Immature natural killer cell (primary cell): ENCODE measurements at places on chromosomes 6 and 20. TPM values are rescaled to one million over a fixed set of nuclear protein-coding genes. Genes with fewer than 3 reads are reported as not detected.

HLA-DPA1 gene
- 252 TPM for polyA plus RNA-seq

DNA sequence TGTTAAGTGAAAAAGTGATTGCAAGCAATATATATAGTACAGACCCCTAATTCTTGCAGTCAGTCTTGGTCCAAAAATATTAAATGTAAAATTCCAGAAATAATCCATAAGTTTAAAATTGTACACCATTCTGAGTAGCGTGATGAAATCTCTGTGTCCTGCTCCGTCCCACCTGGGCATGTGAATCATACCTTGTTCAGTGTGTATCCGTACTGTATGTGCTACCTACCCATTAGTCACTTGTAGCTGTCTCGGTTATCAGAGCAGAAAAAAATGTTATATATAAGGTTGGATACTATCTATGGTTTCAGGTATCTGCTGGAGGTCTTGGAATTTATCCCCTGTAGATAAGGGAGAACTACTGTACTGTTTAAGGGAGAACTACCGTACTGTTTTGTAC is 16.3 kb downstream of the IRAK1BP1 start:
- peaks cover 9% of the 10 kb centered on the region for H3K36me3 ChIP-seq
- H3K4me1 ChIP-seq = no peaks in the 10 kb centered on the region
- no peak overlapping the region for H3K4me3 ChIP-seq
- H3K27ac ChIP-seq = no peak overlapping the region
- no peaks in the 10 kb centered on the region for H3K27me3 ChIP-seq

DNA sequence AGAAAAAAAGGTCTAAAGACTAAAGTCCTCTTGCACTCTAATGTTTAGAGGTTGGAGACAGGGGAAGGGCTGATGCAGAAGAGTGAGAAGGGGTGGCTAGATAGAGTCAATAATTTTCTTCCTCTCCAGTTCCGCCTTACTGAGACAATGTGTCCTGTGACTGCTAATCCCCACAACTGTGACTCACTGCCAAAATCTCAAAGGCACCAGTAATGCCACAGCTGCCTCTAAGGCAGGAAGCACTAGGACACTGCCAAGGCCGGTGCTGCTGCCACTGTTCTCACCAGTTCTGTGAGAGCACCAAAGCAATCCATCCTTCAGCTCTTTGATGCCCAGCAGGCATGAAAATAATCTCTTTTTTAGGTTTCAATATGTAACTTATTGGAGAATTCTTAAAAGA is 701.9 kb upstream of the MAP3K7 start:
- peaks cover 2% of the 10 kb centered on the region for H3K27me3 ChIP-seq
- no peaks in the 10 kb centered on the region for H3K36me3 ChIP-seq
- no peaks in the 10 kb centered on the region for H3K4me1 ChIP-seq

SPTLC3 gene
- polyA plus RNA-seq = 1.4 TPM

AGER gene
- 0.57 TPM for polyA plus RNA-seq

- no peak overlapping the region for H3K27ac ChIP-seq
- H3K4me1 ChIP-seq = no peaks in the 10 kb centered on the region
- no peaks in the 10 kb centered on the region for H3K36me3 ChIP-seq
- no peak overlapping the region for H3K4me3 ChIP-seq
These were observed 244.2 kb downstream of the RFPL4B start for GRCh38 chr6:112591329-112591728.

- no peaks in the 10 kb centered on the region for H3K36me3 ChIP-seq
- peaks cover 5% of the 10 kb centered on the region for H3K27me3 ChIP-seq
- H3K4me1 ChIP-seq = no peaks in the 10 kb centered on the region
- DNase-seq = no peak
These were observed 209.2 kb downstream of the ANKRD60 start for GRCh38 chr20:58019027-58019849.

- H3K4me1 ChIP-seq = no peaks in the 10 kb centered on the region
- H3K4me3 ChIP-seq = no peak overlapping the region
- H3K36me3 ChIP-seq = no peaks in the 10 kb centered on the region
- no peak for DNase-seq
- H3K27ac ChIP-seq = no peak overlapping the region
These were observed 76.7 kb upstream of the C20orf144 start for GRCh38 chr20:33585413-33585812.

- H3K4me3 ChIP-seq = no peak overlapping the region
- no peak for DNase-seq
- peaks cover 20% of the 10 kb centered on the region for H3K4me1 ChIP-seq
- no peaks in the 10 kb centered on the region for H3K36me3 ChIP-seq
- no peak overlapping the region for H3K27ac ChIP-seq
- peaks cover 7% of the 10 kb centered on the region for H3K27me3 ChIP-seq
These were observed 215.0 kb downstream of the SYNDIG1 start for GRCh38 chr20:24684421-24684871.

GRCh38 chr20:46539113-46539512 is 11.3 kb downstream of the OCSTAMP start:
- H3K4me3 ChIP-seq = no peak overlapping the region
- H3K27me3 ChIP-seq = no peaks in the 10 kb centered on the region
- DNase-seq = no peak
- no peaks in the 10 kb centered on the region for H3K4me1 ChIP-seq

DNA sequence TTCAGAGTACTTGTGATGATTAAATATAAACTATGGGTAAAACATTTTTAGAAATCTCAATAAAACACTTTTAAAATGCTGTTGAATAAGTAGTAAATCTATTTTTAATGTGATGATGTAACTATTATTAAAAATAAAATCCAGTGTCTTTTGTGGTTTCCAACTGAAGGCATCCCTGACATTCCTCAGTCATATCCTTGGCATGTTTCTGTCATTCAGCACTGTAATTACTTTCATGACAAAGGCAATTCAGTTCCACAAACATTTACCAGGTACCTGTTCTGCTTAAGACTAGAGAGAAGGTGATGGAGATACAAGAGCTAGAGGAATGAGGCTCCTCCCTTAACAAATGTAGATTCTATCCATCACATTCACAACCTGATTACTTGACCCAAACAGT is 518.7 kb upstream of the MAP3K7 start:
- H3K4me3 ChIP-seq = no peak overlapping the region
- H3K27me3 ChIP-seq = peaks cover 2% of the 10 kb centered on the region
- H3K36me3 ChIP-seq = no peaks in the 10 kb centered on the region
- H3K4me1 ChIP-seq = no peaks in the 10 kb centered on the region
- no peak for DNase-seq

DNA sequence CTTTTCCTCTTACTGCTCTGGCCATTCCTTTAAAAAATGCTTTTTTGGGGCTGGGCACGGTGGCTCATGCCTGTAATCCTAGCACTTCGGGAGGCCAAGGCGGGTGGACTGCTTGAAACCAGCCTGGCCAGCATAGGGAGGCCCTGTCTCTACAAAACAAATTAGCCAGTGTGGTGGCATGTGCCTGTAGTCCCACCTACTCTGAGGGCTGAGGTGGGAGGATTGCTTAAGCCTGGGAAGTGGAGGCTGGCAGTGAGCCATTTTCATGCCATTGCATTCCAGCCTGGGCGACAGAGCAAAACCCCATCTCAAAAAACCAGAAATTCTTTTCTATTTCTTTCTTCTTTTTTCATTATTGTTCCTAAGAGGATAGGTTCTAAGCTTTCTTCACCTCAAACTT is 36.9 kb upstream of the RNF144B start:
- DNase-seq = no peak
- H3K27me3 ChIP-seq = peaks cover 3% of the 10 kb centered on the region
- no peaks in the 10 kb centered on the region for H3K36me3 ChIP-seq
- H3K27ac ChIP-seq = no peak overlapping the region
- no peaks in the 10 kb centered on the region for H3K4me1 ChIP-seq

GRCh38 chr6:143545165-143545564 is 33.6 kb upstream of the FUCA2 start:
- peaks cover 5% of the 10 kb centered on the region for H3K27me3 ChIP-seq
- peak overlapping the region; percentile 59 for H3K4me3 ChIP-seq
- H3K27ac ChIP-seq = peak overlapping the region; percentile 59
- H3K36me3 ChIP-seq = no peaks in the 10 kb centered on the region

- H3K27me3 ChIP-seq = no peaks in the 10 kb centered on the region
- no peak overlapping the region for H3K27ac ChIP-seq
- peaks cover 2% of the 10 kb centered on the region for H3K4me1 ChIP-seq
- H3K36me3 ChIP-seq = peaks cover 48% of the 10 kb centered on the region
- H3K4me3 ChIP-seq = no peak overlapping the region
These were observed 26.6 kb downstream of the ZNF133 start for GRCh38 chr20:18314786-18315406.

CCM2L gene
- not detected for polyA plus RNA-seq

GRCh38 chr20:38789503-38790199 is 15.8 kb upstream of the PPP1R16B start:
- no peak for DNase-seq

SLC35D3 gene
- polyA plus RNA-seq = not detected

- H3K4me1 ChIP-seq = no peaks in the 10 kb centered on the region
- H3K27ac ChIP-seq = no peak overlapping the region
- DNase-seq = no peak
- no peaks in the 10 kb centered on the region for H3K36me3 ChIP-seq
These were observed 98.0 kb downstream of the DACT2 start for GRCh38 chr6:168221497-168222079.

- H3K27me3 ChIP-seq = peaks cover 4% of the 10 kb centered on the region
- no peak overlapping the region for H3K4me3 ChIP-seq
- H3K27ac ChIP-seq = no peak overlapping the region
- no peaks in the 10 kb centered on the region for H3K4me1 ChIP-seq
These were observed 165.7 kb downstream of the ZNF217 start for GRCh38 chr20:53427951-53428350.

DNA sequence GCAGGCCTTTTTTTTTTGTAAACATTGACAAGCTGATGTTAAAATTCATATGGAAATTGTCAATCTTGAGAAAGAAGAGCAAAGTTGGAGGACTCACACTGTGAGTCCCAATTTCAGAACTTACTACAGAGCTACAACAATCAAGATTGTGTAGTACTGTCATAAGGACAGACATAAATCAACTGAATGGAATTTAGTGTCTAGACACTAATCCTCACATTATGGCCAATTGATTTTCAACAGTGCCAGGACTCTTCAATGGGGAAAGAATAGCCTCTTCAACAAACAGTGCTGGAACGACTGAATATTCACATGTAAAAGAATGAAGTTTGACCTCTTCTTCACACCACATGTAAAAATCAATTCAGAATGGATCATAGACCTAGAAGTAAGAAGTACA is 60.8 kb downstream of the TGM2 start:
- H3K4me1 ChIP-seq = no peaks in the 10 kb centered on the region
- H3K4me3 ChIP-seq = no peak overlapping the region
- no peaks in the 10 kb centered on the region for H3K36me3 ChIP-seq
- no peak overlapping the region for H3K27ac ChIP-seq
- H3K27me3 ChIP-seq = peaks cover 6% of the 10 kb centered on the region

DNA sequence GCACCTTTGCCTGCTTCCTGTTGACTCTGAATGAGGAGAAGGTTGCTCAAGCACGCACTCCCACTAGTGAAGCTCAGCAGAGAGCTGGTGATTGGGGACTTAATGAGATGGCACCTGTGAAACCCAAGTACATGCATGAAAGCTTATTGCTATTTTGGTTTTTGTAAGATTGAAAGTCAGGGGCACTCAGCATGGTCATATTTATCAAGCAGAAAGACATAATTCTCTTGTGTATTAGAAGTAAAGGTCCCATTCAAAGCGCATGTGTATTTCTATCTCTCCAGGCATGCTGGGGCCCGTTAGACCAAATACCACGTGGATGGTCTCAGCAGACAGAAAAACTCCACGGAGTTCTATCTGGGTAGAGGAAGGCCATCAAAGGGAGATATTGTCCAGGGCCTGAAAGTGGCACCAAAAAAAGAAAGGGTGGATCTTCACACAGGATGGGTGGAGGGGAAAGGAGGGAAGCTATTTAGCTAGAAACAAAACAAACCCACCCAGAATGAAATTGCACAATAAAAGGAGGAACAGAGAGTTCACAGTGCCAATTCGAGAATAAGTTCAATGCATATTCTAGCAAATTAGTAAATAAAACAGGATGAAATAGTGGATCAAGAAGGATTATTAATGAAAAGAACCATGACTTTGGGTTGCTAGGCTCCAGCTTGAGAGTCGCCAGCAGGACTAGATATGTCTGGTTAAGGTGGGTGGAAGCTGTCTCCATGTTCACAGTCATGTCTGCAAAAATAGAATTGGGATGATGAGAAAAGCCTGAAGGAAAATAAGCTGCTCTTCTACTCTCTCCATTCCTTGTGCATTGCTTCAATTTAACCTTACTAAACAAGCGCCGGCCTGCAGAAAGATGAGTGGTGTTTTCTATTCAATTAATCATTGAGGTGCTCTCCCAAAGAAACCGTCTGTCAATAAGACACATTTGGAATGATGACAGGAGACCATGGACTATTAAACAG is 224.9 kb upstream of the DTNBP1 start:
- no peak for DNase-seq
- peaks cover 1% of the 10 kb centered on the region for H3K27me3 ChIP-seq
- peak overlapping the region; percentile 7 for H3K4me3 ChIP-seq
- no peaks in the 10 kb centered on the region for H3K36me3 ChIP-seq
- peak overlapping the region; percentile 89 for H3K27ac ChIP-seq

- DNase-seq = no peak
- no peak overlapping the region for H3K4me3 ChIP-seq
- H3K27me3 ChIP-seq = peaks cover 1% of the 10 kb centered on the region
- no peaks in the 10 kb centered on the region for H3K4me1 ChIP-seq
These were observed 13.9 kb downstream of the TOMM6 start for GRCh38 chr6:41801380-41801779.

- H3K36me3 ChIP-seq = peaks cover 35% of the 10 kb centered on the region
- H3K4me1 ChIP-seq = no peaks in the 10 kb centered on the region
- H3K4me3 ChIP-seq = no peak overlapping the region
- no peak overlapping the region for H3K27ac ChIP-seq
These were observed 35.6 kb upstream of the TBC1D20 start for GRCh38 chr20:497979-498378.

- peak overlapping the region; percentile 62 for H3K27ac ChIP-seq
- peaks cover 12% of the 10 kb centered on the region for H3K4me1 ChIP-seq
- no peaks in the 10 kb centered on the region for H3K36me3 ChIP-seq
- no peak overlapping the region for H3K4me3 ChIP-seq
These were observed 6.0 kb downstream of the PCMT1 start for GRCh38 chr6:149755300-149756260.

- H3K36me3 ChIP-seq = no peaks in the 10 kb centered on the region
- H3K27ac ChIP-seq = no peak overlapping the region
- peaks cover 2% of the 10 kb centered on the region for H3K27me3 ChIP-seq
- H3K4me3 ChIP-seq = no peak overlapping the region
- no peaks in the 10 kb centered on the region for H3K4me1 ChIP-seq
- DNase-seq = no peak
These were observed 198.5 kb upstream of the TAB2 start for GRCh38 chr6:149118737-149119653.

GRCh38 chr6:142845624-142846458 is 99.1 kb downstream of the HIVEP2 start:
- H3K4me1 ChIP-seq = peaks cover 74% of the 10 kb centered on the region
- DNase-seq = peak; percentile 48

- H3K36me3 ChIP-seq = peaks cover 4% of the 10 kb centered on the region
- DNase-seq = peak; percentile 43
- H3K4me1 ChIP-seq = peaks cover 41% of the 10 kb centered on the region
- H3K27ac ChIP-seq = peak overlapping the region; percentile 88
- H3K27me3 ChIP-seq = peaks cover 4% of the 10 kb centered on the region
- H3K4me3 ChIP-seq = peak overlapping the region; percentile 82
These were observed 9.5 kb downstream of the TAAR2 start for GRCh38 chr6:132614554-132614953.
